SW 1271 (cell line): ENCODE measurements at places on chromosomes 13 and 19.

DNA sequence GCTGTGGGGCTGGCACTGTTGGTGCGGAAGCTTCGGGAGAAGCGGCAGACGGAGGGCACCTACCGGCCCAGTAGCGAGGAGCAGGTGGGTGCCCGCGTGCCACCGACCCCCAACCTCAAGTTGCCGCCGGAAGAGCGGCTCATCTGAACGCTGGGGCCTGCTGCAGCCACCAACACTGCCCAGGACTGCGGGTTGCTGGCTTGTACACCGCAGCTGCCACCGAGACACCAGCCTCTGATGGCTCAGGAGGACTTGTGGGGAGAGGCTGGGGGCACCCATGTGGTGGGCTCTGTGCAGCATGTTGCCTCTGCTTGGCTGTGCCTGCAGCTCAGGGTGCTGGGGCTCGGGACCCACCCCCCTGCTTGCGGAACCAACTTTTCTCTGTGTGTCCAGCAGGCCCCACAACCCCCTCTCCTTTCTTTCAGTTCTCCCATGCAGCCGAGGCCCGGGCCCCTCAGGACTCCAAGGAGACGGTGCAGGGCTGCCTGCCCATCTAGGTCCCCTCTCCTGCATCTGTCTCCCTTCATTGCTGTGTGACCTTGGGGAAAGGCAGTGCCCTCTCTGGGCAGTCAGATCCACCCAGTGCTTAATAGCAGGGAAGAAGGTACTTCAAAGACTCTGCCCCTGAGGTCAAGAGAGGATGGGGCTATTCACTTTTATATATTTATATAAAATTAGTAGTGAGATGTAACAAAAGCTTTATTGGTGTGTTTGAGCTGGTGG, 2.6 kb downstream of the CRB3 start:
- no peak for DNase-seq

DNA sequence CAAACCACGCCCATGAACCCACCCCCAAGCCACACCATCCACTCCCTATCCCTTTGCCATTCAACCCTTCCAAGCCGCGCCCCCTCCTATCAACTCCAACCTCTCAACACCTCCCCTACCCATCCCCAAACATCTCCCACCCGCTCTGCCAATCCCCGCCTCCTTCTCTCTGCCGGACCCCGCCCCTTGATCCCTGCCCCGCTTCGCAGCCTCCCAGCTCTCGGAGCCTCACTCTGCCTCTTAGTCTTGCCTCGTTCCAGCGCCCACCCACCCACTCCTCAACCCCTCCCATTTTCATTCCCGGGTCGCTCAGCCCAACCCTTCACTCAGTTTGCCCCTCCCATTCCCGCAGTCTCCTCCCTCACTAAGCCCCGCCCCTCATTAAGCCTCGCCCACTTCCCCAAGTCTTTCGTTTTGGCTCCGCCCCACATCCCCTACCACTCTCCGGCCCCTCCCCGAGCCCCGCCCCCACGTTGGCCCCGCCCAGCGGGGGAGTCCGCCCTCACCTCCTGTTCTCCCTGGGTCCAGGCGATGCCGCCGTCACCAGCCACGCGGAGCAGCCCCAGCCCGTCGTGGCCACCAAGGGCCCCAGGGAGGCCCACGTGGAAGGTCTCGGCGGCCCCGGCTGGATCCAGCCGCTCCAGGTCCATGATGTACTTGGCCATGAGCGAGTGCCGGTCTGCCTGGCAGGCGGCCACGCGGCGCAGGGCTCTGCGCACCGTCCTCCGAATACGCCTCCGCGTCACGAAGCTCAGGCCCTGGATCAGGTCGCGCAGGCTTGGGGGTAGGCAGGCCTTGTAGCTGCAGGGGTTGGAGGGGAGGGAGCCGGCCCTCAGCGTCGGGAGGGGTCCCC, 5.7 kb downstream of the JAK3 start:
- peak; percentile 33 for DNase-seq

DNA sequence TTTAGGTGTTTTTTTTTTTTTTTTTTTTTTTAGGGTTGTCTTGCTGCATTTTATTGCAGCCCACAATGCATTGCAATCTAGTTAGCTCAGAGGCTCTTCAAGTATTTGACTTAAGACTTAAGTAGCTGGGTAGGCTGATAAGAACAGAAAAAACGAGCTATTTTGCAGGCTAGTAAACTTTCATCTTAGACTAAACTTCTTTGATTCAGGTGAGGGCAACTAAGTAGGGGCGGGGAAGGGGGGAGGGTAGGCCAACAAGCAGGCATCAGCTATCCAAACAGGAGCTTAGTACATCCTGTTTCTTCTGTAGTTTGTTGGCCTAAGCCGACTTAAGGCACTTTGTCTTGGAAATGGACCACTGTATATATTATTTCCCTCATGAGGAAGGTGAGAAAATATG, 4.9 kb upstream of the TDRD3 start:
- no peak for DNase-seq

DNA sequence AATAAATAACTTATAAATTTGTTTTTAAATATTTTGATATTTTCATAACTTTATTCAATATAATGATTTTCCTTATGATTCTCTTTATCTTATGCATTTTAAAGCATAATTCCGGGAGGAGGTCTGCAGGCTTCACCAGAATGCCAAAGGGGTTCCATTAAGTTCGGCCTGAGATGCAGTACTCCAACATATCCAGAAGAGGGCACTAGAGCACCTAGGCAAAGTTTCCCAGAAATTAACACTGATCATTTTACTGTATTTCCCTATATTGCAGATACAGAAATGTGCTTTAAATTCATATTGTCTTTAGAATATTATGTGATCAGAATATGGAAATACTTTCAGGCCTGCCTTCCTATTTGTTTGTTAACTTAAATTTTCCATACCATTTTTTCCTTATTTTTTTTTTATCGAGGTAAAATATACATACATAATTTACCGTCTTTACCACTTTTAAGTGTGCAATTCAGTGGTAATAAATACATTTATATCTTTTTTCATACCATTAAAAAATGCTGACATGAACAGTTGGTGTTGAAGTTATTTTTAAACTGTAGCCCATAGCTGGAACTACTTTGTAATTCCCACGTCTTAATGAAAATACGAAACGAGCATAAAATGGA, 58.9 kb upstream of the TM9SF2 start:
- DNase-seq: no peak

DNA sequence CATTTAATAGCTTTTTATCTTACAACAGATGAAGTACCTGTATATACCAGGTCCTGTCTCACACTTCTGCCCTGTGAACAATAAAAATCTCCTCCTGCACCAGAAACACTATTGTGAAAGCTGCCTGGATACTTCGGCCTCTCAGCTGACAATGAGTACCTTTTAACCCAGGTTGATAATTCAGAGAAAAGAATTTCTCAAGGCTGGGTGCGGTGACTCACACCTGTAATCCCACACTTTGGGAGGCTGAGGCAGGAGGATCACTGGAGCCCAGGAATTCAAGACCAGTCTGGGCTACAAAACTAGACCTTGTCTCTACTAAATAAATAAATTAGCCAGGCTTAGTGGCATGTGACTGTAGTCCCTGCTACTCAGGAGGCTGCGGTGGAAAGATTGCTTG, 65.3 kb upstream of the TM9SF2 start:
- no peak for DNase-seq

DNA sequence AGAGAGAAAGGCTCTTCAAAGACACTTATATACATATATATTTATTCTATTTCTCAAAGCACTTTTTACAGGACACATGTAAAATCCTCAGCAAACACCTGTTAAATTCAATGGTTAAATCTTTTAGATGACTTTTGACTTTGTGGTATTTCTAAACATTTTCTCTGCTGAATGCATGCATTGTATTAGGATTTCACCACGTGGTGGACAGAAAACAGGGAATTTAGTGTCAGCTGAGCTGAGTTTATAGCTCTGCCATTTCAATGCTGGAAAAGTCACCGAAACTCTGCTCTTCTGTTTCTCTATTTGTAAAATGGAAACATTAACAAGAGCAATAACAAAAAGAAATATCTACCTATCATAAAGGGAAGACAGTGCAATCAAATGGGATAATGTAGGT, 375.6 kb downstream of the ENOX1 start:
- no peak for DNase-seq

- DNase-seq: no peak
These were observed 1445.9 kb downstream of the PCDH9 start for GRCh38 chr13:65784088-65784816.

DNA sequence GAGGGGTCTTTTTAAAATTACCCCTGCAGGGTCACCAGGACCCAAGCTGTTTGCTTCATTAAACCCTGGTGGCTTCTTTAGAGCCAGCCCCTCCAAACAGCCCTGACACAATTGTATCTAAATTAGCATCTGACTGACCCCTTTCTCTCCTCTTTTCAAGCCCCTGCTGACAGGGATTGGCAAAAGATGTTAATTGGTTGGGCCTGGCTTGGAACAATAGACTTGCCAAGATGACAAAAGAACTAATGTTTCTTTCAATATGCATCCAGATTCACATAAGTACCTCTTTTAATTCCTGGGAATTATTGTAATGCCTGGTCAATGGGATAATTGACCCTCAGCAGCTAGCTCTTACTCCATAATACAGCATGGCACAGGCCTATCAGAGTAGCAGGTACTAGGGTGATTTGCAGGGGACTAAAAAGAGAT, 140.8 kb downstream of the SHISA2 start:
- DNase-seq: no peak
